ENCODE measurements at places on chromosomes 3 and 15. TPM values are rescaled to one million over a fixed set of nuclear protein-coding genes. Genes with fewer than 3 reads are reported as not detected.
A peak's percentile ranks its signal among the peaks of the same experiment; 100 is the strongest.

Gene TTLL13
- 0.80 TPM for total RNA-seq

Gene PDZRN3
- total RNA-seq, result not detected

Gene FGF12
- total RNA-seq, result not detected

Gene SLCO2A1
- total RNA-seq, result not detected

Gene FAH
- 63.8 TPM for total RNA-seq

Gene LMAN1L
- not detected for total RNA-seq

Gene SNTN
- not detected for total RNA-seq

Gene PTX3
- not detected for total RNA-seq

Gene FES
- total RNA-seq, result 2.6 TPM

Gene SLC35G2
- total RNA-seq, result 3.3 TPM

Gene COL6A5
- total RNA-seq, result not detected

DNA sequence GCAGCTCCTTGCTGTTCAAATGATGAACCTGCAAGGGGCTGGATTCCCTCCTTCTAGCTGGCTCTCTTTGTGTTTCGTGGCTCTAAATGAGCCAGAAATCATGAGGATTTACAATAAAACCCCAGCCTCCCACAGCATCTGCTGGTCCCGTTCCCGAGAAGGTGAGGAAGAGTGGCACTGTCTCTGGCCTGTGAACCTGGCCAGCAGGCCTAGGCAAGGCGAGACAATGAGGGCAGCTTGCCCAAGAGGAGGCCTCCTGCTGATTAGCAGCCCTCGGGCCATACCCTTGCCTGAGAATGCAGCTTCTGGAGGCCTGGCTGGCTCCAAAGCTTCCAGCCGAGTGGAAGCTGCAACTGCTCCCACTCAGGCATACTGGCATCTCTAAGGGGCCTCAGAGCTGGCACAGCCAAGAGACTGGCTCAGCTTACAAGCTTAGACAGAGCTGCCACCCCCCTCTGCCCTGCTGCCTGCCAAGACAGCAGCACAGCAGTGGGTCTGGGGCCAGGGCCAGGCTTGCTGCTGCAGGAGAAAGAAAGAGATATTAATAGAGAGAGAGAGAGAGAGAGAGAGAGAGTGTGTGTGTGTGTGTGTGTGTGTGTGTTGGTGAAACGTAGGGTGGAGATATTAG lies 76.5 kb downstream of the HMG20A start:
- DNase-seq, result no peak
- peaks cover 16% of the 10 kb centered on the region for H3K4me1 ChIP-seq
- H3K36me3 ChIP-seq, result no peaks in the 10 kb centered on the region
- H3K27me3 ChIP-seq, result no peaks in the 10 kb centered on the region
- no peak overlapping the region for H3K4me3 ChIP-seq

- no peaks in the 10 kb centered on the region for H3K36me3 ChIP-seq
- no peak overlapping the region for H3K27ac ChIP-seq
- no peaks in the 10 kb centered on the region for H3K27me3 ChIP-seq
- DNase-seq, result no peak
Observed at GRCh38 chr3:17352620-17353019, 389.8 kb downstream of the TBC1D5 start.

DNA sequence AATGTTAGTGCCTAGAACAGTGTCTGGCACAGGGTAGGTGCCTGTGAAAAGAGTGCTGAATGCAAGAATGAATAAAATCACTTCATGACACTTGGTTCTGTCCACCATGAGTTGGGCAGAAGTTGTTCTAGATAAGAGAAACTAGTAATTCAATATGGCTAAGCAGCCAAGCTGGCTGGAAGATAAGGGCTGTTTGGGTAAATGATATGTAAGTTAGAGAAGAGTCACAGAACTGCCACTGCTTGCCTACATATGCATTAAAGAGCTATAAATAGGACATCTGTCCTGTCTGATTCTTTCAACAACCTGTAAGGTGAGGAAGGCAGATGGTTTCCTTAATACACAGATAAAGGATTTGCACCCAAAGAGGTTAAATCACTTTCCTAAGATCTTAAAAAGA lies 13.1 kb downstream of the MTMR10 start:
- no peak overlapping the region for H3K4me3 ChIP-seq
- peaks cover 14% of the 10 kb centered on the region for H3K4me1 ChIP-seq
- H3K27ac ChIP-seq, result no peak overlapping the region
- H3K36me3 ChIP-seq, result peaks cover 8% of the 10 kb centered on the region

DNA sequence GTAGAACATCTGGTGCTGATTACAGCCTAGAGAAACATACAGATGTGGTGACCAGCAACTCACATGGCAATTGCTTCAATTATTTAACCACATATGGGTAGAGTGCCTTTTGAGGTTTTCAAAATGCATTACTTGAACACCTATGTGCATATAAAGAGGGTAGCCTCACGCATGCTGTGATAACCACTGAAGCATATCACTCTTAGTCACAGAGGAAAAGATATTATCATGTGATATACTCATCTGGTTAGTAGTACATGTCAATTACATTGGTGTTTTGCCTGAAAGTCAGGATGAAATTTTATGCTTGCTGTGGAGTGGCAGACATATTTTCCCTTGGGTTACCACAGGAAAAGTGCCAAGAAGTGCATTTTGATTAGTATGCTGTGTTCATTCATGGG lies 459.3 kb upstream of the AGTR1 start:
- no peaks in the 10 kb centered on the region for H3K4me1 ChIP-seq
- H3K36me3 ChIP-seq, result no peaks in the 10 kb centered on the region
- no peaks in the 10 kb centered on the region for H3K27me3 ChIP-seq
- no peak overlapping the region for H3K4me3 ChIP-seq
- no peak for DNase-seq
- no peak overlapping the region for H3K27ac ChIP-seq

GRCh38 chr3:2579206-2579605 lies 480.5 kb downstream of the CNTN4 start:
- H3K36me3 ChIP-seq, result no peaks in the 10 kb centered on the region
- H3K4me3 ChIP-seq, result no peak overlapping the region
- H3K4me1 ChIP-seq, result no peaks in the 10 kb centered on the region

- no peaks in the 10 kb centered on the region for H3K27me3 ChIP-seq
- no peak overlapping the region for H3K27ac ChIP-seq
- no peaks in the 10 kb centered on the region for H3K4me1 ChIP-seq
- H3K4me3 ChIP-seq, result no peak overlapping the region
- no peak for DNase-seq
- no peaks in the 10 kb centered on the region for H3K36me3 ChIP-seq
Observed at GRCh38 chr15:48010316-48010715, 110.5 kb upstream of the SLC24A5 start.

- H3K36me3 ChIP-seq, result no peaks in the 10 kb centered on the region
- H3K27ac ChIP-seq, result no peak overlapping the region
- no peak overlapping the region for H3K4me3 ChIP-seq
Observed at GRCh38 chr3:171825222-171825828, 15.0 kb upstream of the PLD1 start.

GRCh38 chr3:190911382-190911781 lies 48.9 kb upstream of the GMNC start:
- no peak for DNase-seq
- H3K27me3 ChIP-seq, result no peaks in the 10 kb centered on the region
- H3K4me1 ChIP-seq, result no peaks in the 10 kb centered on the region
- H3K36me3 ChIP-seq, result no peaks in the 10 kb centered on the region
- H3K4me3 ChIP-seq, result no peak overlapping the region

DNA sequence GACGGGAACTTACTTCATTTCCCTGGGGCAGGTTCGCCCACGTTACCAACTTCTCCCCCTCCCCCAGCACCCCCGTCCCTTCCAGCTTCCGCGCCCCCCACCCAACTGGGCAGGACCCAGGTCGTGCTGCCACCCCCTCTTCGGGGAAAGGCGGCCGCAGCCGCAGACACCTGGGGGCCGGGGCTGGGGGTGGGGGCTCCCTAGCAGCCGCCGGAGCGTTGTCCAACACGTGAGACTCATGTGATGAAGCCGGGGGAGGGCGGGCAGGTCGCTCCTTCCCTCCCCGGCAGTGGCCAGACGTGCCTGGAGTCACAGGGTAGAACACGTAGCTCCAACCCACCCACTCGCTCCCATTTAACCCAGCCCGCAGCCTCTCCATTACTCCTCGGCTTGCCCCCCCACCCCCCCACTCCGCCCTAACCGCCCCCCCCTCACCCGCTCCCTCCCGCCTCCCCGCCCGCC lies 240 bp upstream of the BHLHE40 start:
- peaks cover 49% of the 10 kb centered on the region for H3K4me1 ChIP-seq
- peak overlapping the region; percentile 75 for H3K4me3 ChIP-seq
- H3K27ac ChIP-seq, result peak overlapping the region; percentile 100
- peaks cover 11% of the 10 kb centered on the region for H3K36me3 ChIP-seq

- DNase-seq, result no peak
- H3K4me3 ChIP-seq, result no peak overlapping the region
- H3K4me1 ChIP-seq, result no peaks in the 10 kb centered on the region
- H3K27ac ChIP-seq, result no peak overlapping the region
- no peaks in the 10 kb centered on the region for H3K36me3 ChIP-seq
- H3K27me3 ChIP-seq, result no peaks in the 10 kb centered on the region
Observed at GRCh38 chr3:171860830-171861535, 17.8 kb downstream of the TMEM212 start.

DNA sequence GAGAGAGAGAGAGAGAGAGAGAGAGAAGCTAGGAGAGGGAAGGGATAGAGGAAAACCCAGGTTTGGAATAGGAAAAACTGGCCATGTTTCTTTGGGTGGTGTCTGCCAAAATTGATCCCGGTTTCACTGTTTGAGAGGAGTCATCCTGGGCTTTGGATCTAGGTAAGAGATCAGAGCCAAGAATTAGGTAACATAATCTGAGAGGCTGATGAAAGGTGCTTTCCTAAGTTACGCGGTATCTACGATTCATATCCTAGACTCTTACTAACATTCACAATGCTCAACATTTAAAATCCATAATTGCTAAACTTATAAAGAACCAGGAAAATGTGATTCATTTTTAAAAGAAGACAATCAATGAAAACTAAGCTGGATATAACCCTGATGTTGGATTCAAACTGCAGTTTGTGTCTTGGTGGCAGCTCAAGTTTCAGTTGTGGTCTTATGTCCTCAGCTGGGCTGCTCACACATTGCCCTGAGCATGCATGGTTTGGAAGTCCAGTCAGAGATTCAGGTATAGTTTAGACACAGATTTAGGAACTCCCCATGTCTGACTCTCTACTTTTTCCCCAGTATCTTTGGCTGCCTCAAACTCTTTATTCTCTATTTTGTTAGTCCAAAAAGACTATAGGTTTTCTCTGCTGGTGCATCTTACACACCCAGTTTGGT lies 42.5 kb upstream of the FMN1 start:
- no peaks in the 10 kb centered on the region for H3K4me1 ChIP-seq
- no peaks in the 10 kb centered on the region for H3K27me3 ChIP-seq
- H3K36me3 ChIP-seq, result no peaks in the 10 kb centered on the region
- H3K4me3 ChIP-seq, result no peak overlapping the region
- no peak for DNase-seq

DNA sequence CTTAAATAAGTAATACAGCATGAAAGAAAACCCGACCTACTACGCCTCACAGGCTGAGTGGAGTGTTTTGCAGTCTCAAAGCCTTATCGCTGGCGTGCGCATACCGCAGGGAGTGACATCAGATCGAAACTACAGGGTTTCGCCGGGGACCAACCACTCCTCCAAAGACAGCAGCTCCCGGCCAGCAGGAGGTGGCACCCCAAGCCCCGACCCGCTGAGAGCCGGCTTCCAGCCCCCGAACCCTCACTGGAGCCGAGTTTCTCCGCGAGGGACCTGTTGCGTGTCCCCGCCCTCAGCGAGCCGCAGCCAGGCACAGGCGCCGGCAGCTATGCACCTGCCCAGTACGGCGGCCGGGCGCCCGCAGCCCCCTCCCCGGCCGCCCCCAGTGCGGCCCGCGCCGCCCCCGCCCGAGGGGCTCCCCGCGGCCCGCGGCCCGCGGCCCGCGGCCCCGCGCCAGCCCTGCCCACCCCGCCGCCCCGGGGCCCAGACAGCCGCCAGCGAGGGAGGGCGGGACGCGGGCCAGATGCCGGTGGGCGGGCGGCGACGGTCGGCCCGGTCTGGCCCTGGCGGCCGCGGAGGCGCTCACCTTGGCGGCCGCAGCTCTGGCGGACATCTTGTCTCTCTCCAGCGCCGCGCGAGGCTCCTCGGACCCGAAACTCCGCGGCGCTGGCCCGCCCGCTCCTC lies 710 bp downstream of the TJP1 start:
- no peak for DNase-seq
- H3K36me3 ChIP-seq, result no peaks in the 10 kb centered on the region
- H3K27me3 ChIP-seq, result peaks cover 38% of the 10 kb centered on the region

GRCh38 chr3:157129803-157130466 lies 30.0 kb downstream of the CCNL1 start:
- H3K27me3 ChIP-seq, result no peaks in the 10 kb centered on the region
- H3K4me3 ChIP-seq, result peak overlapping the region; percentile 15
- no peak for DNase-seq

GRCh38 chr3:74636981-74637380 lies 22.5 kb upstream of the CNTN3 start:
- no peaks in the 10 kb centered on the region for H3K36me3 ChIP-seq
- no peak for DNase-seq
- H3K27ac ChIP-seq, result no peak overlapping the region
- H3K4me3 ChIP-seq, result no peak overlapping the region
- H3K4me1 ChIP-seq, result no peaks in the 10 kb centered on the region

GRCh38 chr3:111033470-111034050 lies 38.1 kb upstream of the NECTIN3 start:
- H3K27ac ChIP-seq, result no peak overlapping the region
- no peak for DNase-seq
- H3K4me1 ChIP-seq, result no peaks in the 10 kb centered on the region
- H3K36me3 ChIP-seq, result no peaks in the 10 kb centered on the region

DNA sequence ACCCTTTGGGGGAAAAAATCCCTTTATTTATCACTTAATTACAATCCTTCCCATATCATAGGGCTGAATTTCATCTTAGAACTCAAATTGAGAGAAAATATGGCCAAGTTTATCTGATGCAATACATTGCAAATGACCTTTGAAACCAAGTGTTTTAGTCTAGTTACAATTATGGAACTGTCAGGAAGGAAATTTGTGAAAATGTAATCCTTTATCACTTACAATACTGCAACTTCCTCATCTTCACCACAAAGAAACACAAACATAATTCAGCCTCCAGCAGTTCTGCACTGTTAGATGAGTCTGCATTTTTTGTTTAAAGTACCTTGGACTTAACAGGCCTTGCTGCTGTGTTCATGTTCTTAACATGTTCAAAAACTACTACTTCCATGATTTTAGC lies 4.6 kb downstream of the CCPG1 start:
- H3K36me3 ChIP-seq, result no peaks in the 10 kb centered on the region
- H3K27me3 ChIP-seq, result no peaks in the 10 kb centered on the region
- no peak overlapping the region for H3K4me3 ChIP-seq
- H3K4me1 ChIP-seq, result peaks cover 22% of the 10 kb centered on the region
- no peak for DNase-seq

GRCh38 chr3:40623567-40623966 lies 98.8 kb downstream of the ZNF621 start:
- peaks cover 7% of the 10 kb centered on the region for H3K4me1 ChIP-seq
- H3K36me3 ChIP-seq, result no peaks in the 10 kb centered on the region
- H3K4me3 ChIP-seq, result no peak overlapping the region
- DNase-seq, result no peak
- H3K27me3 ChIP-seq, result no peaks in the 10 kb centered on the region
- no peak overlapping the region for H3K27ac ChIP-seq

DNA sequence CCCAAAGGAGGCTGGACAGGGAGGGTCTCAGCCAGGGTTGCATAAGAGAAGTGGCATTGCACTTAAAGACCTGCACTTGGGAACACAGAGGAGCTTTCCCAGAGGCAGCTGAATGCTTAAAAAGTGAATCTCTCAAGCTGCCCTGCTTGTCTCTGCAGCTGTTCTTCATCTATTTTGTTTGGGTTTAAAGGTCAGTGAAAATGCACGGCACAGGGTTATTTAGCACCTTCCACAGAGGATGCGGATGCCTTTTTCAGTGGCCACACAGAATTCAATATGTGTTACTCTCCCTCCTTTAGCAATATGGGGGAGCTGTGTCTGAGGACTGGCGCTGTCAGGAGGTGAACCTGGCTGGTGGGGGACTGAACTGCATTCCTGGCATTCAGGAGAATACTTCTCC lies 22.7 kb upstream of the CTNNB1 start:
- DNase-seq, result no peak
- no peak overlapping the region for H3K4me3 ChIP-seq
- no peaks in the 10 kb centered on the region for H3K27me3 ChIP-seq
- no peak overlapping the region for H3K27ac ChIP-seq

Data from CD8-positive, alpha-beta memory T cell (primary cell).